ENCODE measurements at places on chromosomes 5 and 9. TPM values are rescaled to one million over a fixed set of nuclear protein-coding genes. Genes with fewer than 3 reads are reported as not detected.

Gene SLC44A1
- total RNA-seq = 21.2 TPM

Gene KIF12
- total RNA-seq = 0.80 TPM

Gene NTRK2
- total RNA-seq = not detected

Gene KIF4B
- total RNA-seq = under 0.01 TPM

Gene HABP4
- total RNA-seq = 11.7 TPM

Gene OLFM1
- total RNA-seq = 4.7 TPM

Gene WNK2
- total RNA-seq = not detected

Gene CFAP77
- total RNA-seq = not detected

Gene TMC1
- 0.13 TPM for total RNA-seq

Gene MARCOL
- total RNA-seq = not detected

Gene LEAP2
- total RNA-seq = not detected

Gene CDX1
- total RNA-seq = not detected

Gene RNF38
- 19.0 TPM for total RNA-seq

Gene SMIM33
- total RNA-seq = not detected

Gene FOXD4L4
- not detected for total RNA-seq

Gene COL15A1
- total RNA-seq = 10.0 TPM

All from mammary microvascular endothelial cell (primary cell).